Caco-2 (cell line): ENCODE measurements at places on chromosomes 6 and 20. TPM values are rescaled to one million over a fixed set of nuclear protein-coding genes. Genes with fewer than 3 reads are reported as not detected.

DNA sequence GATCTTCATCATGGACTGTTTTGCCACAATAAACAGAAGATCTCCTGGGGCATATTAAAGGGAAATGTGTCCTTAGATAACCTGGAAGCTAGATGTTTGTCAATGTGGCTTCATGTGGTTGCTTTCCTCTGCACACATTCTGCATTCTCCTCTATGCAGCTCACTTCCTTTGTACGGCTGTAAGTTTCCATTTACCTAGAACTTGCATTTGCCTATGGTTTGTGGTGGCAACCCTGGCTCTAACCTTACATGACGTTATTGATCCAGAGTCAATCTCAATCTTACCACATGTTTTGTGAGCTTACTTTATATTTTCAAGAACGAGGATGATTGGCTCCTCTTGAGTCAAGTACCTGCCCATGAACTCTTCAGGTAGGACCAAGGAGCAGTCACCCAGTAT, 863.1 kb downstream of the MAFB start:
- DNase-seq: no peak

DNA sequence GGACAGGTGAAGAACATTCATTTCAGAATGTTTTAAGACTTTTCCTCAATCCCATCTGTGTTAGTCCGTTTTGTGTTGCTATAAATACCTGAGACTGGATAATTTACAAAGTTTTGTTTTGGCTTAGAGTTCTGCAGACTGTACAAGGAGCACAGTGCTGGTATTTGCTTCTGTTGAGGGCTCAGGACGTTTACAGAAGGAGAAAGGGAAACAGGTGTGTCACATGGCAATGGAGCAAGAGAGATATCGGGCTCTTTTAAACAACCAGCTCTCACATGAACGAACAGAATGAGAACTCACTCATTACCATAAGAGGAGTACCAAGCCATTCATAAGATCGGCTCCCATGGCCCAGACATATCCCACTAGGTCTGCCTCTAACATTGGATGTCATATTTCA, 16.7 kb downstream of the MAP7 start:
- DNase-seq: no peak

GRCh38 chr20:25991051-25991755, 294.6 kb upstream of the ZNF337 start:
- no peak for DNase-seq

DNA sequence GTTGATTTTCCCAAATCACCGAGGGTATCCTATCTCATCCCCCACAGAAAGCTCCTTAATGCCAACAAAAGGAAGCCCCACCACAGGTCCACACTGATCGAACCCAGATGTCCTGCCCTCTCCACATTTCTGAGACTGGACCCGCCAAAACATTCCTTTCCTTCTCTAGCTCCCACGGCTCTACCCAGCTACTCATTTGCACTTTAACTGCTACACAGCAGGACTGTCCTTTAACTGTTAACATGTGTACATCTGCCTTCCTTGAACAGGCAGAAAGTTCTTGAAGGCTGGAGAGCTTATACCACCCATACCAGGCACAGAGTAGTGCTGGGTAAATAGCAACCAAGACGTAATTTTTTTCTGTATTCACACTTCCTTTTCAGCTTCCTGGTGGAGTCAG, 68.6 kb downstream of the TRMT6 start:
- no peak for DNase-seq

GRCh38 chr6:16168121-16168520, 39.2 kb downstream of the MYLIP start:
- DNase-seq: peak; percentile 81

DNA sequence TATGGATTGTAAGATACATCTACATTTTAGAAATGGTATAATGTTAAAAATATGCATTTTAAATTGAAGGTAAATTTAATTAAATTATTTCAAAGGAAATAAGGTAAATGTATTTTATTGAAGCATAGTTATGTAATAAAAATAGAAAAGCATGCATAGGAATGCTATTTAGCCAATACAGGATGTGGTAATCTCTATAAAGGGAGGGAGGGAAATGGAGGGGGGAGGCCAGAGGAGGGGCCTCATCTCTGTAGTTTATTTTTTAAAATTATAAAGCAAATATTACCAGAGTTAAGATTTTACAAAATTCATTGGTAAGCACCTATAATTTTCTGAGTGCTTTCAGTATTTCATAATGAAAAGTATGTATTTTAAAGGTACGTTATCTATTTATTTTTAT, 27.2 kb downstream of the SLC16A10 start:
- DNase-seq: no peak

DNA sequence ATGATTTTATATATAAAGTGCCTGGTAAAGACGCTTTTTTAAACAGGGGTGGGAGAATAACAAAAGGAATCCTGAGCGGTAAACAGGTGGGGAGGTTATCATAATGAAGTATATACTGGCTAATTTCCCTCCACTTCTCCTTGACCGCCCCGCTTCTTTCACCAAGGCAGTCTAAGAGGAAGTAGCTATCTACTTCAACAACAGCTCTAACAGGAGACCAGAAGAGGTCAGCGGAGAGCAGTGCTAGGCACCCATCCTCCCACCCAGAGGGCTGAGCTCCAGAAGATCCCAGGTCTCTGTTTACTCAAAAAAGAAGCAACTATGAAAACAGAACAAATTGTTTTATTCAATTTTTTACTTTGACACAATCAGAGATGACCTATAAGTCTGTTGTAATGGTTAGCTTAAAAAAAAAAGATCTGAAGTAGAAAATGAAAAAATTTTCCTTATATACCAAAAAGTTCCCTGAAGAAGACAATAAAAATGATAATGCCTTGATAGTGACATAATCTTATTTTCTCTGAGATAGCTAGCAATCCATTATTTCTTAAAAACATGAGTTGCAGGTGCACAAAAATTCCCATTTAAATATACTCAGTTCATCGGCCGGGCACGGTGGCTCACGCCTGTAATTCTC, 141.1 kb downstream of the PDSS2 start:
- peak; percentile 55 for DNase-seq

GRCh38 chr6:155678361-155678760, 222.7 kb upstream of the NOX3 start:
- no peak for DNase-seq

- DNase-seq: no peak
These were observed 2.0 kb upstream of the SLC22A23 start for GRCh38 chr6:3458706-3459421.

GRCh38 chr20:47070176-47070575, 175.5 kb downstream of the EYA2 start:
- no peak for DNase-seq

- DNase-seq: no peak
These were observed 58.1 kb upstream of the SHLD1 start for GRCh38 chr20:5691918-5692618.

DNA sequence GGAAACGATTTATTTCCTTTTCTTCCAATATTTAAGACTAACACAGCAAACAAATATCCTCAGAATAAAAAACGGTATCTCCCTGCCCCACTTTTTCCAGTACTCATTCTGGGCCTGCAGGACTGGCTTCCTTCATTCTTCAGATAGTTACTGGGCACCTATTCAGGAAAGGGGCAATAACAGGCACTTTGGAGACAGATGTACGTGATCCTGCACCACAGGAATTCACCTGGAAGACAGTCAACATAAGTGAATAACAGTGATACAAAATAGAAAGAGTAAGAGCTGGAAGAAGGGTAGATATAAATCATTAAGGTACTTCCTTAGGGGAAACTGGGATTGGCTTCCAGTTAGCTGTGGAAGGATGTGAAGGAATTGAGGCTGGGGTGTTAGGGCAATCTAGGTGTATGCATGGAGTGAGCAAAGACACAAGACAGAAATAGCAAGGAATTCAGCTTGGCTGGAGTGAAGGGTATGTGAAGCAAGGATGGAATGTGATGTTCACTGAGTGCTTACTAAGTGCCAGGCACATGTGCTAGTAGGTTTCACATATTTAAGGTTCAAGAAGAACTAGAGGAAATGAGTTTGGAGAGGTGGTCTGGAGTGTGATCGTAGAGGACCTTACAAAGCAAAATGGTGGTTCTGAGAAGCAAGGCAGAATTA, 49.3 kb upstream of the FAM83C start:
- DNase-seq: no peak

- no peak for DNase-seq
These were observed 170.9 kb upstream of the AKAP12 start for GRCh38 chr6:151068761-151069312.

DNA sequence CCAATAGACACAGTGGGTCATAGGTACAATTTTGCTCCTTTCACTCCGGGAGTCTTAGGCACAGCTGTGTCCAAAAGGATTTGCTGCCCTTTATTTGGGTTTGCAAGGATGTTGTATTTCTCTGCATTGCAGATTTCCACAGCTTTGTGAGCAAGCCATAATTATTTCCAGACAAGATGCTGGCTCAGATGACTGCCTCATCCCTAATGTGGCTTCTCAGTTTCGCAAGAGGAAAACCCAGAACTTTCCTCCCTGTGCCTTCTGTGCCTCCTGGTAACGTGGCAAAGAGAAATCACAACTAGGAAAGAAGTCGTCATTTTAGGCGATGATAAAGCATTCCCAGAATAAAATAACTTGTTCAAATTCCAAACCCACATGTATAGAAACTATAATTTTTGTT, 33.7 kb downstream of the FAM50B start:
- no peak for DNase-seq

DNA sequence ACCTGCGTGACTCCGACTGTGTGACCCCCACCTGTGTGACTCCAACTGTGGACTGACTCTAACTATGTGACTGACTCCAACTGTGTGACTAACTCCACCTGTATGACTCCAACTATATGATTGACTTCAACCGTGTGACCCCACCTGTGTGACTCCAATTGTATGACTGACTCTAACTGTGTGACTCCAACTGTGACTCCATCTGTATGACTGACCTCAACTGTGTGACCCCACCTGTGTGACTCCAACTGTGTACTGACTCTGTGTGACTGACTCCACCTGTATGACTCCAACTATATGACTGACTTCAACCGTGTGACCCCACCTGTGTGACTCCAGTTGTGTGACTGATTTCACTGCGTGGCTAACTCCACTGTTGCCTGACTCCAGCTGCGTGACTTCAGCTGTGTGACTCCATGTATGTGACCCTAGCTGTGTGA, 38.6 kb downstream of the SYNJ2 start:
- no peak for DNase-seq

- DNase-seq: no peak
These were observed 117.0 kb downstream of the PHACTR3 start for GRCh38 chr20:59721386-59721785.

- DNase-seq: no peak
These were observed 45.4 kb upstream of the ZFAND3 start for GRCh38 chr6:37774028-37774680.

GRCh38 chr6:97440590-97441176, 157.7 kb upstream of the MMS22L start:
- DNase-seq: peak; percentile 53

- no peak for DNase-seq
These were observed 595.5 kb downstream of the COL12A1 start for GRCh38 chr6:74610352-74610751.

- DNase-seq: no peak
These were observed 11.0 kb downstream of the VSX1 start for GRCh38 chr20:25070821-25071473.

DNA sequence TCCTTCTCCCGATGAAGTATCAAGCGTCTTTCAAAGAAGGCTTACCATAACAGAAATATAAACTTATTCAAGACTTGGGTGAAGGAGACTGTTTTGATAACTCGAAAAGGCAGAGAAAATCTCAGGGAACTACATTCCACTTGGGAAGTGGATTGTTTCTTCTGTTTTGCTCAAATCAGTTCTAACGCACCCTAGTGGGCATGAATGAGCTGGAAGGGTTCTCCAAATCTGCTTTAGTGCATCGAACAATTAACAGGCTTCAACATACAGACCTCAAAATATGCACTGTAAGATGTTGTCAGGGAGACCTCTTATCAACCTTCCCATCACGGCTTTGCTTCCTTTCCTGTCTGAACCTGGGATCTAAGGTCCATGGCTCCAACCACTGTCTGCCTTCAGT, 392.5 kb downstream of the CD83 start:
- DNase-seq: no peak

DNA sequence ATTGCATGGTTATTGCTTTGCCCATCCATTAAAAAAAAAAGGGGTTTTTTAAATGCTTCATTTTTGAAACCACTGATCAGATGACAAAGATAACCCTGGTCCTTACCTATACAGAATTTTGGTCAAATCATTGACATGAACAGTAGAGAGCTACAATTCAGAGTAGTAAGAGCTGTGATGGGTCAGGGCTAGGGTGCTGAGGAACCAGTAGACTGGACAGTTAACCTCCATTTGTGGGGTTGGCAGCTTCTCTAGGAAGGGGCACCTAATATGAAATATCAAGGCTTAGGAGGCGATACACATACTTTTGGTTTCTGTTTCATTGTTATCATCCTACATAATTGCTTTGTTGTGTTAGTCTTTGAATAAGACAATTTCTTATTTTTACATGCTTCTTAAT, 55.1 kb downstream of the ORC3 start:
- DNase-seq: no peak

DNA sequence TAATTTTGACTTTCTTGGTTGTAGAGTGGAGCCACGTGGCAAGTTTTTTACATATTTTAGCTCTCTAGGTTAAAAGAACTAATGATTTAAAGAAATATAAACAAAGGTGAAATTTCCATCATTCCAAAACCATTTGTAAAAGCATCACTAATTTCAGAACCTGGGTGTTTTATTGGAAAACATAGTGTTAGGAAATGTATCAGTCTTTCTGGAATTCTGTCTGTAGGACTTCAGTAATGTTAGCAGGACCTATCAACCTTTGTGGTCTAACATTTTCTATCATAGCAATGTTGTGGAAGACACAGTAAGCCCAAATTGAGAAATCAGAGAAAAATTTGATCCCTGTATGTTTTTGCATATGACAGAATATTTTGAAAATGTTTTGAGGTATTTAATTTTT, 28.3 kb downstream of the L3MBTL3 start:
- DNase-seq: no peak

DNA sequence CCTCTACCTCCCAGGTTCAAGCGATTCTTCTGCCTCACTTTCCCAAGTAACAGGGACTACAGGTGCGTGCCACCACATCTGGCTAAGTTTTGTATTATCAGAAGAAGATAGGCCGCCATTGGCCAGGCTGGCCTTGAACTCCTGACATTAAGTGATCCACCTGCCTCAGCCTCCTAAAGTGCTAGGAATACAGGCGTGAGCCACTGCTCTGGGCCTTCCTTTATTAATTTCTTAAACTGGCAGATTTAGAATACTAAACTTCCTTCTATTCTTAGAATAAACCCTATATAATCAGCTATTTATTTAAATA, 86.6 kb downstream of the HFE start:
- no peak for DNase-seq

Gene SLC2A4RG
- 211 and 234 TPM in 2 replicates for total RNA-seq

Gene DDO
- total RNA-seq: not detected in 2 replicates

Gene WFDC2
- total RNA-seq: 14.3 and 16.9 TPM in 2 replicates

Gene MANEA
- total RNA-seq: 15.7 and 17.1 TPM in 2 replicates

Gene PI16
- not detected in 2 replicates for total RNA-seq

Gene FKBP1A
- total RNA-seq: 220 and 228 TPM in 2 replicates

Gene METTL24
- 0.28 TPM in 1 of 2 replicates, not detected in the other for total RNA-seq
